ENCODE measurements at places on chromosomes 3 and 15.

GRCh38 chr15:33086500-33087121 is 107.9 kb downstream of the FMN1 start:
- no peak for DNase-seq

- DNase-seq = no peak
Measured at GRCh38 chr3:171462224-171462623, 2.0 kb upstream of the TNIK start.

GRCh38 chr3:150074277-150074676 is 103.6 kb upstream of the PFN2 start:
- DNase-seq = no peak

DNA sequence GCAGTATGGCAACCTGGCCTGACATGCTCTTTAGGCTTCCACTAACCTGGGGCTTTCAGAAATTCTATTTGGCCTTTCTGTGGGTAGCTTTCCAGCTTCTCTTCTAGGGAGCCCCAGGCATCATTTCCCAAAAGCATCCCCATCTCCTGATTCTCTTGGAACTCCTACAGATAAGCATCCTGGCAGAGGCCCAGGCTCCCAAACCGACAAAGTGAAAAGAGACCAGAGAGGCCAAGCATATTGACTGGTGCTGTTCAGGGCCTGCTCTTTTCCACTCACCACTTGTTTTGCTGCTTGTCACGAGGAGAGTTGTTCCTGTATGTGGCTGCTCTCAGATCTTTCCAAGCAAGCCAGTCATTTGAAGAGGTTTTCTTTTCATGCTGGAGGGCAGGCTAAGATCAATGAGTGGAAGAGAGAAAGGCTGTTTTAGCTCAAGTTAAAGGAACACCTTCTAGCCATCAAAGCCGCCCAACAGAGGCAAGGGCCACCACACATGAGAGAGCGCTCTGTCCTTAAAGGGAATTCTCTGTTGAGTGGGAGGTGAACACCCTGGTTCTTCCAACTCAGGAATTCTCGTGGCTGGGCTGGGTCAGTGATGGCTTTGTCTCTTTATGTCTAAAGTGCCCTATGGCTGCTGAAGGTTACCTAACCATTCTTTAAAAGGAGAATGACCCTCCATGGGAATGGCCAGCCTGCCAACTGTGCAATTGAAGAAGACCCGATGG is 31.1 kb upstream of the NR2E3 start:
- no peak for DNase-seq

DNA sequence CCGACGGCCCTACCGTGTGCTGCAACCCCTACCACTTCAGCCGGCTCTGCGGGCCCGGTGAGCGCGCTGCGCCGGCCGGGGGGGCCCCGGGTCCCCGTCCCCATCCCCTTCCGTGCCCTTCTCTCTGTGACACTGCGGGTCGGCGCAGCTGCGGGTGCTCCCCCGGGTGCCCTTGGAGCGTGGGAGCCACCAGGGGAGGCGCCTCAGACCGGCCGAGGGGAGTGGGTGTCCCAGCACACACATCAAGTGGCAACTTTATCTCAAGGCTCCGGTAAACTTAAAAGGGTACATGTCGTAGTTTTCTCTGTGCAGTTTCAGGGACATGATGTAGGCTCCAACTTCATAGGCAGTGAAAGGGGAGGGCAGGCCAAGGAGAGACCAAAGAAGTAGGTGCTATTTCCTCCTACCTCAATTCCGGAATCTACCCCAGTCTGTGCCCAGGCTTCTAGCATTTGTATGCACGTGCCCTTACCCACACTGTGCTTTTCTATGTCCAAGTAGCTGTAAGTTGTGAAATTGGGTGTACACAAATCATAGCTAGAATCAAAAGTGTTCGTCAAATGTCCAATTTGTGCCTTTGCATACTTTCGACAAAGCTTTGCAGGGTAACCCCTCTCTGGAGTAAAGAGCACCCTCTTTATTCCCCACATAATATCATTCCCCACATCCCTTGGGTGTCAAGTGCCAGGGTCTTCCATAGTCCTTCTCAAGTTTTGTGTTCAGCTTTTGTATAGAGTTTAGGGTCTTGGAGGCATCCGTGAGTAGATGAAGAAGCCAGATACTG is 2.2 kb downstream of the SMAD6 start:
- no peak for DNase-seq

GRCh38 chr15:93553167-93553935 is 464.3 kb upstream of the RGMA start:
- DNase-seq = no peak

DNA sequence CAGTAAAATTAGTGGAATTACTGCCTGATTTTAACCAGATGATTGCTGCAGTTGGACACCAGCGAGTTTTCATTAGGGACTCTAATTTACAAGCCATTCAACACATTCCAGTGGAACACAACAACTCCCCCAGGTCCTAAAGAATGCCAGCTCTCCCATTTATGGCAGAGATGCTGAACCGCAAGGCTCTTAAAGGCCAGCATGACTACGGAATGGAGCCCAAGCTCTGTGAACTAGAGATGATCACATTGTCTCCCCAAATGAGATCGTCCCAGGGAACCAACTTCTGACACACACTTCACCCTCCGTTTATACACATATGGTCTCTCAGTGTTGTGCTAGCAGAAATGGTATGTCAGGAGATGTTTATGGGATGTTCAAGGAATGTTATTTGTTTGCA is 446.2 kb upstream of the NR2F2 start:
- DNase-seq = no peak

- no peak for DNase-seq
Measured at GRCh38 chr15:79290642-79291275, 8.2 kb downstream of the ANKRD34C start.

DNA sequence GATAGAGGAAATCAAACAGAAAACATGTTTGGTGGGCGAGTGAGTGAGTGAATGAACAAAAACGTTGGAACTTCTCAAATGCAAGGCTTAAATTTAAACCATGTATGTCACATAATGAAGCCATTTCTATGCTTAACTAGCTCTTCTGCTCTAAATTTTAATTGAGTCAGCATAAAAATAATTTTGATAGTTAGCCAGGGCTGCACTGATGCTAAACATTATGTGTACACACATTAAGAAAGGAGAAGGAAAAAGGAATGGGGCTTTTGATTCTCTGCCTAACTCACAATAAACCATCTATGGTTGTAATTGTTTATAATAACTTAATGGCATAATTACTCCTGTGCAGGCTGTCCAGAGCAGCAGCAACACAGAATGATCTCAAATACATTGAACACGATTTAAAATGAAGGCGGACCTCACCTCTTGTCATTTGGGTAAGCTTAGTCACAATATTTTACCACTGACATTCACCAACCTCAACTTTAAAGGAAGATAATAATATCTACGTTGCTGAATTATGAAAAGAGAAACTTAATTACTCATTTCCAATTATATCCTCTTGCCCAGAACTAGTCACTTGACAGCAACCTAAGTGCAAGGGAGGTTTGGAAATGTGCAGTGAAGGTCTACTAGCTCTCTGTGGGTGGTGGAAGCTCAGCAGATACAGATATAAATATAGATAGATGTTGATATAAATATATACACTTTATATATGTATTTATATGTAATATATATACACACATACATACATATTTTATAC is 318.4 kb upstream of the TRIM42 start:
- no peak for DNase-seq

DNA sequence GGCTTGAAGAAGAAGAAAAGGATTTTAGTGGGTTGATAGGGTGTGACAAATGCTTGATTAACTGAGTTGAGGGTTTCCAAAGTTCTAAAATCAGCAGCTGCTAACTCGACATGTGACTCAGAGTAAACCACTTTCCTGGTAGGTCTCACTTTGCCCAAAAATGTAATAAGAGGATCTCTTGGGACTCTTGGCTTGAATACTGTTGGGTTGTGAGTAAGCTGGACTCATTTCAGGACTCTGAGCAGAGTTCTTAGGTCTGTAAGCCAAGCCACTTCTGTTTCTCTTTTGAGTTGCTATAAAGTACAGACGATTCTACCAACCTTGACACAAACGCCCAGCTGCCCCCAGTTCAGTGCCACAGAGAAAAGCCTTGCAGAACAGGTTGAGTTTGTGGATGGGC is 241.1 kb downstream of the ZNF621 start:
- no peak for DNase-seq

- no peak for DNase-seq
Measured at GRCh38 chr15:100438570-100438969, 90.2 kb downstream of the CERS3 start.

DNA sequence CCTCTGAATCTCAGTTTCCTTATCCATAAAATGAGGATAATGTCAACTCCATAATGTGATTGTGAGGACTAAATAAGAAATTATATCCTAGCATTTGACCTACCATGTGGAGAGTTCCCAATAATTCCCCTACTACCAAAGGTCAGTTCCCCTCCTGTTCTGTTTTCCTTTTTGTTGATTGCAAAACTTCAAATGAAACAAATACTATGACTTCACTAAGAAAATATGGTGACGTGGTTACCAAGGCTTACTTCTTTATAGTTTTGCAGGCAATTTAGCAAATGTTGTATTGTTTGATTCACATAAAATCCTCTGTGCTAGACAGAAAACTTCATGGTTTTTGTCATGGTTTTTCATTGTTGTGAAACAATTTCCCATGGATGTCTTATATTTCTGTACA is 153.8 kb upstream of the RORA start:
- DNase-seq = no peak

GRCh38 chr15:60110909-60111308 is 106.8 kb downstream of the FOXB1 start:
- no peak for DNase-seq
